ENCODE measurements at places on chromosomes 3 and 15. TPM values are rescaled to one million over a fixed set of nuclear protein-coding genes. Genes with fewer than 3 reads are reported as not detected.

DNA sequence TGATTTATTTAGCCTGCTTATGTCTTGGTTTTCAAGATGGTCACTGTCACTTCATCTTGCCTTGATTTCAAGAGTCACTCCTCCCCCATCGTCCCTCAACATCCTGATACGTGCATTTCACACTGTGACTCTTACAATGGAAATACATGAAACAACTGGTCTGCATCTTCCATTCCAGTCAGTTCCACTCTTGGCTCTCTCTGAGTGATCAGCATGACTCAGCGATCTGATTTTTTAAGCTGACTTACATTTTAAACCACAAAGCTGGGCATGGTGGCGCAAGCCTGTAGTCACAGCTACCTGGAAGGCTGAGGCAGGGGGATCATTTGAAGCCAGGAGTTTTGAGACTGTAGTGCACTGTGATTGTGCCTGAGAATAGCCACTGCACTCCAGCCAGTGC lies 271.2 kb upstream of the ROPN1 start:
- no peak for DNase-seq

- DNase-seq, result no peak
These were observed 57.2 kb downstream of the BFSP2 start for GRCh38 chr3:133457025-133457424.

DNA sequence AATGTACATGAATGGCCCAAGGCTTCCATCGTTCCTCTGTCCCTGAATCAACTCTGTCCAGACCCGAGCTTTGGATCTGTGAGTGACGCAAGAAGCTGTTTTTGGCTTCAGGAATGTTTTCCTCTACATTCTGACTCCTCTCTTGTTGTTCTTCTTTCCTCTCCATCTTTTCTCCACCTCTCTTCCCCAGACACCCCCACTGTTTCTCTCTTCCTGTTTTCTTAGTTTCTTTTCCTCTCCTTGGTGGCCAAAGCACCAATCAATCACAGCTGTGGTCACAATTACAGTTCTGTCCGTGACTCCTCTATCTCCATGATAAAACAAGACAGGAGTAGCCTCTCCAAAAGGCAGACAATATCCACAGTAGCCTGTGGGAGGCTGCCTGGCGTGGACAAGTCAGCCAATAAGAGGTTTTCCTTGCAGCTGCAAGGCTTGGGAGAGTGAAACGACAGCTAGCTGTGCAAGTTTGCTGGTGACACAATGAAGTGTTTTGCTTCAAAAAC lies 4.9 kb upstream of the TMEM212 start:
- no peak for DNase-seq

- no peak for DNase-seq
These were observed 1072.1 kb downstream of the PLOD2 start for GRCh38 chr3:145088917-145089316.

DNA sequence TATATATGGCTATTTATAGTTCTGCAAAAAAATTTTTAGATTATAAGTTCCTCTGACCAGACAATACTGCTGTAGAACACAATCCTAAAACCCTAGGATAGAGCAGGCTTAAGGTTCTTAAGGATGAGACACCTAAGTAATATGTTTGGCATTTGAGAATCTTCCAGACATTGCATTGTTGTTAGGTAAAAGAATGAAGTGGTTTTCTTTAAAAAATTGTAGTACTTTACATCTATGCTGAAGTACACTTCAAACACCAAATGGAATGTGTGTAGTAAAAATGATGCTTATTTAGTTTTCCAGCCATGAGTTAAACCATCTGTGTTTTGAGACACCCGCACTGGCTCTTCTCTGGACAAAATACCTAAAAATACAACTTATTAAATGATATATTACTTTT lies 857.7 kb downstream of the OTOL1 start:
- no peak for DNase-seq

DNA sequence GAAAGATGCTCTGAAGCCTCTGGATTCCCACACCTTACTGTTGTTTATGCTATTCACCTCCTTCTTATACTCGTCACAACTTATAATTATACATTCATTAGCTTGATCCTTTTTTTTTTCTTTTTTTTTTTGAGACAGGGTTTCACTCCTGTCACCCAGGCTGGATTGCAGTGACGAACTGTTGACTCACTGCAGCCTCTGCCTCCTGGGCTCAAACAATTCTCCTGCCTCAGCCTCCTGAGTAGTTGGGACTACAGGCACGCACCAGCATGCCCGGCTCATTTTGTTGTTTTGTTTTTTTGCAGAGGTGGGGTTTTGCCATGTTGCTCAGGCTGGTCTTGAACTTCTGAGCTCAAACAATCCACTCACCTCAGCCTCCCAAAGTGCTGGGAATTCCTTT lies 143.6 kb downstream of the PLCL2 start:
- no peak for DNase-seq

- DNase-seq, result no peak
These were observed 405.9 kb upstream of the LMCD1 start for GRCh38 chr3:8095724-8096123.

DNA sequence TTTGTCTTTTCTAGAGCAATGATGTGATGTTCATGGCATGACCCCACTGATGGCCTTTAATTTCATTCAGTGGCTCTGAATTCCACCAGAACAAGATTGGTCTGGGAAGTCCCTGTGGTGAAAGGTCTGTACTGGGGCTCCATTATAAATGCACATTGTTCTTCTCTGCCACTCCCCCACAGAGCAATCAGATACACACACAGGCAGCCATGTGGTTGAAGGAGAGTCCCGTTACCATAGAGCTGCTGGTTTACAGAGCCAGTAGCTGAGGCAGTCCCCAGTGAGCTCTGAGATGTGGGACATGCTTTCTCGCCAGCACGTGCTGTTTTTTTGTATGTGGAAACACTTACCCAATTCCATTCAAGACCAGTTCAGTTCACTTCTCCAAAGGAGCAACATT lies 172.7 kb upstream of the TRIM42 start:
- DNase-seq, result no peak

DNA sequence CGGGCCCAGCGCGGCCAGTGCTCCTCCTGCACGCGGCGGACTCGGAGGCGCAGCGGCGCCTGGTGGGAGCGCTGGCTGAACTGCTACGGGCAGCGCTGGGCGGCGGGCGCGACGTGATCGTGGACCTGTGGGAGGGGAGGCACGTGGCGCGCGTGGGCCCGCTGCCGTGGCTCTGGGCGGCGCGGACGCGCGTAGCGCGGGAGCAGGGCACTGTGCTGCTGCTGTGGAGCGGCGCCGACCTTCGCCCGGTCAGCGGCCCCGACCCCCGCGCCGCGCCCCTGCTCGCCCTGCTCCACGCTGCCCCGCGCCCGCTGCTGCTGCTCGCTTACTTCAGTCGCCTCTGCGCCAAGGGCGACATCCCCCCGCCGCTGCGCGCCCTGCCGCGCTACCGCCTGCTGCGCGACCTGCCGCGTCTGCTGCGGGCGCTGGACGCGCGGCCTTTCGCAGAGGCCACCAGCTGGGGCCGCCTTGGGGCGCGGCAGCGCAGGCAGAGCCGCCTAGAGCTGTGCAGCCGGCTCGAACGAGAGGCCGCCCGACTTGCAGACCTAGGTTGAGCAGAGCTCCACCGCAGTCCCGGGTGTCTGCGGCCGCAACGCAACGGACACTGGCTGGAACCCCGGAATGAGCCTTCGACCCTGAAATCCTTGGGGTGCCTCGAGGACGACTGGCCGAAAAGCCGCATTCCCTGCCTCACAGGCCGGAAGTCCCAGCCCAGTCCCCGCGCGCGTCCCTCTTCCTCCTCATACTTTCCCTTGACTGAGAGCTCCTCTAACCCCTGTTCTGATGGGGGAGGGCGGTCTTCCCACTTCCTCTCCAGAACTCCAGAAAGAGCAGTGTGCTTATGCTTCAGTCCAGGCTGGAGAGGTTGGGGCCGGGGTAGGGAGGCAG lies 1.4 kb upstream of the IL17RC start:
- peak; percentile 60 for DNase-seq

DNA sequence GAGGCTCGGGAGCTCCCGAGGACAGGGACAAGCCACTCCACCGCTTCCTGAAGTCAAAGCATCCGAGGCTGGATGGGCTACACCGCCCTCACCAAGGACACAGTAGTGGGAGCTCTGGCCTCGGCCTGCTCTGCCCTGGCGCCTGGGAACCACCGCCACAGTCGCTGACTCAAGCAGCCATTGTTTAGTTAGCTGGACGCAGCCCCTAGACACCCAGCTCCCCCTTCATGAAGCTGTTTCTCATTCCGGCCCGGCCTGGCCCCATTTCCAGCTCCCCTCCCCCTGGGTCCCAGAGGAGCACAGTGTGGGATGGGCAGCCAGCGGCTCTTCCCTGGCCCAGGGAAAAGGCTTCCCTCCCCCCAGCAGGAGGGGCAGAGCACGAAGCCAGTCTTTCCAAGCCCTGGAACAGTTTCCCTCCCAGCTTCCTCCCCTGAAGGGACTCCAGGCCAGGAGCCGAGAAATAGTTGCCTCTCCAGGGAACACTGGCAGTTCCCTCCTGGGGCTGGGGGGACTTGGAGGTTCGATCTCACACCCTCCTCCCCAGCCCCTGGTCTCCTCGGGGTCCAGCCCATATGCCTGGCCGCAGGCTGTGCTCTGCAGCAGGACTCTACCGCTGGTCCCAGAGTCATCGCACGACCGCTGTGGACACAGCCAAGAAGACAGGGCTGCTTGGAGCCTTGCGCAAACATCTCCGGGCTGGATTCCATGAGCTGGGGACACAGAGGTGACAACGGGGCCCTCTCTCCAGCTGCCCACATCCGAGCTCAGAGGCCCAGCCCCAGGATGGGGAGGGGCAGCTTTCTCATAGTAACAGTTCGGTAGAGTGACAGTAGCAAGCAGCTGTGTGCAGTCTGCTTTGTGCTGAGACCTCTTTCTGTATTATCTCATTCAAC lies 10.0 kb downstream of the PLXND1 start:
- no peak for DNase-seq

DNA sequence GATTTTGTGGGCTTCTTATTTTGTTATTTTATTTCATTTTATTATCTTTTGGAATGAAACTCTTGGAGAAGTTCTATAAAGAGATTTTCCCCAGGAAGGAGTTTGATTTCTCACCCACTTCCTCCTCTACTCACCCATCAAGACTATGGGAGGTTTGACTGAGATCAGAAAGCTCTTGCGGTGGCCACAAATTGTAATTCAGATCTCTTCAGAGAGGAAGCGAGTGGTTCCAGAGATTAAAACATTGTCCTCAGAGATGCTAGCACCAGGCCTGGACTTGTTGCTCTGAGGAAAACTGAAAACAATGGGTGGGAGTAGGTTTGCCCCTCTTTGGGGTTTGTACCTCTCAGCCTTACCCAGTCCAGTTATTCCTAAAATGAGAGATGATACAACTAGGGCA lies 8.1 kb upstream of the MUC13 start:
- DNase-seq, result no peak

DNA sequence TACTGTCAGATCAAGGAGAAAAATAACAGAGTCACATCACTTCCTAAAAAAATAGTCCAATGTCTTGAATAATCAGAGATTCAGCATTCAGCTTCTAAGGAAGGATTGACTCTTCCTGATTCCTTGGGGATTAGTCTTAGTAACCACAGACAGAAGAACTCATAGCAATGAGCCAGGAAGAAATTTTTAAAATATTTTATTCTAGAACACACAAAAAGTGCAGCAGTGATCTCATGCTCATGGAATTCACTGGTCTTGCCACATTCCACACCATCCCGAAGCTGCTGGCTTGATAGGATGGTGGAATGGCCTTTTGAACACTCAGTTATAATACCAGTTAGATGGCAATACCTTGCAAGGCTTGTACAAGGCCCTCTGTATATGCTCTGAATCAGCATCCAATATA lies 43.0 kb upstream of the ABI3BP start:
- no peak for DNase-seq

GRCh38 chr3:109924196-109924595 lies 586.9 kb upstream of the DPPA4 start:
- DNase-seq, result no peak

DNA sequence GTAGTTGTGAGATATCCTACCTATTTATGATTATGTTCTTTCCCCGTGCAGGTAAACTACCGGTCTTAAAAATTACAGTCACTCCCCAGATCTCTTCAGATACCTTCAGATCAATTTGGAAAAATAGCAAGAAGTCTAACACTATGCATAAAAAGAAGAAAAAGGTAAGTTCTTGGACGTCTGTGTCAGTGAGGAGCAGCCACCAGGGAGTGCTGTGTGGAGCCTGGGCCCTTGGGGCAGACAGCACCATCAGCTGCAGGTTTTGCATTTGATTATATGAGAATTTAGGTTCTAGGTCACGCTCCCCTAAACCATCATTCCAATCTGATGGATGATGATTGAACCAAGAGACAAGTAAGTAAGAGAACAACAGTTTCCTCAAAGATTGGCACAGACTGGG lies 8.9 kb upstream of the RNF7 start:
- DNase-seq, result no peak

DNA sequence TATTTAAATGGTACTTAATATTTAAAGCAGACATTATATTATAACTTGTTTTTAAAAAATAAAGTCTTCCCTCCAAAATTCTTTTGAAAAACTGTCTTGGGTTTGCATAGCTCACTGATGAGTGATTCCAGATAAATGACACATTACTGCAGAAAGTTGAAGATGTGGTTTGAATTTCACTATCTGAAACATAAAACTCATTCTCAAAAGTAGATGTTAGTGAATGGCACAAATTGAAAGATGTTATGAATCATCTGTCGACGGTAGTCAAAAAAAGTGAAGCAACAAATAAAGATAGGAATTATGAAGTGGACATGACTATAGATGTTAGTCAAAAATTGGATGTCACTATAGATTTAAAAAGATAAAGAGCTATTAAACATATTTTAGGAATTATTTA lies 280.5 kb downstream of the GAP43 start:
- DNase-seq, result no peak

GRCh38 chr3:56926243-56926946 lies 124.6 kb upstream of the ARHGEF3 start:
- DNase-seq, result no peak

GRCh38 chr3:69410301-69410700 lies 24.4 kb upstream of the FRMD4B start:
- peak; percentile 49 for DNase-seq

- DNase-seq, result peak; percentile 71
These were observed 1.5 kb downstream of the MGA start for GRCh38 chr15:41661518-41662225.

- DNase-seq, result no peak
These were observed 126.0 kb upstream of the ANKRD28 start for GRCh38 chr3:15923640-15924405.

- no peak for DNase-seq
These were observed 100.7 kb downstream of the SHOX2 start for GRCh38 chr3:158005391-158006100.

- no peak for DNase-seq
These were observed 41.2 kb downstream of the RLBP1 start for GRCh38 chr15:89179966-89180875.

GRCh38 chr3:43013743-43014155 lies 34.6 kb downstream of the GASK1A start:
- DNase-seq, result peak; percentile 42

GRCh38 chr15:49255966-49256759 lies 86.1 kb downstream of the GALK2 start:
- no peak for DNase-seq

- peak; percentile 80 for DNase-seq
These were observed at the start of gene HCLS1 for GRCh38 chr3:121660356-121661171. TSS of gene HCLS1 (minus strand) at chr3:121660903. CDS start at chr3:121658347, 2,556 bp downstream.

- DNase-seq, result peak; percentile 44
These were observed 6.5 kb upstream of the DNASE1L3 start for GRCh38 chr3:58217209-58217811.

The SCN11A gene
- total RNA-seq, result 0.11 TPM

The VPS39 gene
- 91.7 TPM for total RNA-seq

The CCDC39 gene
- total RNA-seq, result not detected

The ATP10A gene
- total RNA-seq, result 60.3 TPM

The GOLGA6L7 gene
- not detected for total RNA-seq

The DNAH1 gene
- total RNA-seq, result 28.5 TPM

The IQCH gene
- 2.2 TPM for total RNA-seq

The OGG1 gene
- 41.3 TPM for total RNA-seq

The HIGD1A gene
- total RNA-seq, result 44.5 TPM

The ZNF660 gene
- 2.0 TPM for total RNA-seq

The DVL3 gene
- total RNA-seq, result 39.9 TPM

Data from activated naive CD8-positive, alpha-beta T cell treated with anti-CD3 and anti-CD28 coated beads, Interleukin-2, amount 10 ng/mL, durations not matched to agents 7 days and 5 days (primary cell).